ENCODE measurements at places on chromosomes 3 and 15.
A peak's percentile ranks its signal among the peaks of the same experiment; 100 is the strongest.

DNA sequence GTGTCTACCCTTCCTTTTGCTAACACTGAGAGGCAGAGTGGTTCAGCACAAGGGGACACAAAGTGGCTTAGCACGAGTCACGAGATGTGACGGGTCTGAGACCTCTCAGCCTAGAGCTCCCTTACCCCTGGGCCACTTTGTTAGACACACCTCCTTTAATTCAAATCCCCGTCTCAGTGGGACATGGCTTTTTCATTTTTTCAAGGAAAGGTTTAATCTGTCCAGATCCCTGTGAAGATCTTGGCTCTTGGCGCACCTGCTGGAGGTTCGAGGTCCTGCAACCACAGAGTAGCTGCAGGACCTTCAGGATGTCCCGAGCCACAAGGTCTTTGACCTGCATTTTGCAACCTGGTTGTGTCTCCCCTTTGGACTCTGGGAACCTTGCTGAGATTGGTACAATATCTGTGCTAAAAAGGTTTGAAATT lies 52.0 kb downstream of the LPP start:
- no peak overlapping the region for H3K4me3 ChIP-seq
- no peaks in the 10 kb centered on the region for H3K36me3 ChIP-seq
- H3K27ac ChIP-seq, result no peak overlapping the region
- peaks cover 16% of the 10 kb centered on the region for H3K4me1 ChIP-seq

- H3K4me1 ChIP-seq, result no peaks in the 10 kb centered on the region
- peak; percentile 34 for DNase-seq
- no peak overlapping the region for H3K27ac ChIP-seq
- H3K36me3 ChIP-seq, result no peaks in the 10 kb centered on the region
These were observed 197.5 kb upstream of the TSC22D2 start for GRCh38 chr3:150210461-150211110.

DNA sequence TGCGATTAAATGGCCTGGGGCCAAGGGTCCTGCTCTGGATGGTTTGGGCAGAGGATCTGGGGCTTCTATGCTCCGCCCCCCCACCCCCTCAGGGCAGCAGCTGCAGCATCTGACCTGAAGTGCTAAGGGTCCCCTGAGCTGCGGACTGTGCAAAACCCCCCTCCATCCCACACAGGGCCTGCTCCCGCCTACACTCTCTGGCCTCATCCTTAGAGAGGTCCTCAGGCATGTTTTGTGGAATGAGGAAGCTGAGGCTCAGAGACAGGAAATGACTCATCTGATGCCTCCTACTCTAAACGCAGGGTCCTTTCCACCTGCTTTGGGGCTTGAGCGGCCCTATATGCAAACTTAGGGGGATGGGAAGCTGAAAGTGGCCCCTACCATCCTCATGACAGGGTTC lies 59.5 kb upstream of the CTSH start:
- H3K27me3 ChIP-seq, result no peaks in the 10 kb centered on the region
- peaks cover 7% of the 10 kb centered on the region for H3K4me1 ChIP-seq
- no peak overlapping the region for H3K27ac ChIP-seq
- no peaks in the 10 kb centered on the region for H3K36me3 ChIP-seq
- H3K4me3 ChIP-seq, result no peak overlapping the region

- peaks cover 17% of the 10 kb centered on the region for H3K4me1 ChIP-seq
- peak overlapping the region; percentile 60 for H3K27ac ChIP-seq
- H3K4me3 ChIP-seq, result peak overlapping the region; percentile 22
- peaks cover 30% of the 10 kb centered on the region for H3K27me3 ChIP-seq
- no peaks in the 10 kb centered on the region for H3K36me3 ChIP-seq
- DNase-seq, result peak; percentile 97
These were observed 70.4 kb downstream of the KLF13 start for GRCh38 chr15:31396881-31397560.

DNA sequence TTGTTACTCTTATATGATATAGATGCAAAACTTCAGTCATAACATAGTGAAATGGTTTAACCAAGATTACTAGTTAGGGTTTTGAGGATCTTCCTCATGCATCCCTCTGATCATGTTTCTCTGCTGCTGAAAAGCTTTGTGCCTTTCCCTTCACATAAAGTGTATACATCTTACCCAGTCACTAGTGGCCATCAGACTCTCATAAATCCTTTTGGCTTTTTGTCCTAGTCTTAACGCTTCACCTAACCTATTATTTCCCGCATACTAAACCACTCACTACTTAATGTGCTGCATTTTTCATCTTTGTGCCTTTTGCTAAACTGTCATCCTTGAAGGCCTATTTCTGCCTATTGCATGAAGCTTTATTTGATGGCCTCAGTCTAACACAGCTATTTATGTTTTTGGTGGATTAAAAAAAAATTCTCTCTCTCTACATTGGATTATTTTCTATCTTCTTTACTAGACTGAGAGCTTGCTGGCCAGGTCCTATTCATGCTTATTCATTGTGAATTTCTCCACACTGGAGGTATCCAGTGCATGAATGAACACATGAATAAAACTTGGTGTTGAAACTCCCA lies 717.6 kb upstream of the GOLIM4 start:
- H3K27me3 ChIP-seq, result no peaks in the 10 kb centered on the region
- H3K4me3 ChIP-seq, result no peak overlapping the region
- H3K4me1 ChIP-seq, result peaks cover 57% of the 10 kb centered on the region
- peak overlapping the region; percentile 42 for H3K27ac ChIP-seq
- no peaks in the 10 kb centered on the region for H3K36me3 ChIP-seq

- no peaks in the 10 kb centered on the region for H3K36me3 ChIP-seq
- H3K4me3 ChIP-seq, result no peak overlapping the region
- no peaks in the 10 kb centered on the region for H3K27me3 ChIP-seq
- no peak overlapping the region for H3K27ac ChIP-seq
- no peak for DNase-seq
These were observed 268.1 kb upstream of the CRBN start for GRCh38 chr3:3447641-3448040.

- peaks cover 22% of the 10 kb centered on the region for H3K36me3 ChIP-seq
- H3K27me3 ChIP-seq, result no peaks in the 10 kb centered on the region
- peak overlapping the region; percentile 56 for H3K27ac ChIP-seq
These were observed 13.6 kb downstream of the ARF4 start for GRCh38 chr3:57583544-57583943.

- no peak overlapping the region for H3K27ac ChIP-seq
- H3K36me3 ChIP-seq, result no peaks in the 10 kb centered on the region
- no peak overlapping the region for H3K4me3 ChIP-seq
These were observed 37.5 kb upstream of the SLITRK3 start for GRCh38 chr3:165233501-165234195.

GRCh38 chr15:69013726-69014406 lies 629 bp upstream of the NOX5 start:
- H3K27me3 ChIP-seq, result no peaks in the 10 kb centered on the region
- no peak overlapping the region for H3K4me3 ChIP-seq
- H3K36me3 ChIP-seq, result no peaks in the 10 kb centered on the region
- H3K27ac ChIP-seq, result no peak overlapping the region
- DNase-seq, result no peak
- peaks cover 4% of the 10 kb centered on the region for H3K4me1 ChIP-seq

DNA sequence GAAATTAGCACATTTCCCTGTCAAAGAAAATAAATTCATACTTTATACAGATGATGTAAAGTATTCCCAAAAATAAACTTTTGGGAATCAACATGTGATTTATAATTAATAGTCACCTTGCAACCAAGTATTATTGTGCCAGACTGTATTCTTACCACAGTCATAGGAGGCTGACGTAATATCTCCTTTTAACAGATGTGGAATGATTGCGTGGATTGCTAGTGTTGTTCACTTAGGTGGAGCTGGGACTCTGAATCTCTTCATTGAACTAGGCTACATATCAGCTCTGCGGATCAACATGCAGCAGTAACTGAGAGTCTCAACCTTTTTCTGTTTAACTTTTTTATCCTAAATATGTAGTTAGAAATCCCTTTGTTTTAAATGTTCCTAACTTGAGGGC lies 37.2 kb downstream of the PXK start:
- H3K27ac ChIP-seq, result no peak overlapping the region
- no peak for DNase-seq
- H3K4me3 ChIP-seq, result no peak overlapping the region
- no peaks in the 10 kb centered on the region for H3K36me3 ChIP-seq
- H3K4me1 ChIP-seq, result peaks cover 7% of the 10 kb centered on the region

DNA sequence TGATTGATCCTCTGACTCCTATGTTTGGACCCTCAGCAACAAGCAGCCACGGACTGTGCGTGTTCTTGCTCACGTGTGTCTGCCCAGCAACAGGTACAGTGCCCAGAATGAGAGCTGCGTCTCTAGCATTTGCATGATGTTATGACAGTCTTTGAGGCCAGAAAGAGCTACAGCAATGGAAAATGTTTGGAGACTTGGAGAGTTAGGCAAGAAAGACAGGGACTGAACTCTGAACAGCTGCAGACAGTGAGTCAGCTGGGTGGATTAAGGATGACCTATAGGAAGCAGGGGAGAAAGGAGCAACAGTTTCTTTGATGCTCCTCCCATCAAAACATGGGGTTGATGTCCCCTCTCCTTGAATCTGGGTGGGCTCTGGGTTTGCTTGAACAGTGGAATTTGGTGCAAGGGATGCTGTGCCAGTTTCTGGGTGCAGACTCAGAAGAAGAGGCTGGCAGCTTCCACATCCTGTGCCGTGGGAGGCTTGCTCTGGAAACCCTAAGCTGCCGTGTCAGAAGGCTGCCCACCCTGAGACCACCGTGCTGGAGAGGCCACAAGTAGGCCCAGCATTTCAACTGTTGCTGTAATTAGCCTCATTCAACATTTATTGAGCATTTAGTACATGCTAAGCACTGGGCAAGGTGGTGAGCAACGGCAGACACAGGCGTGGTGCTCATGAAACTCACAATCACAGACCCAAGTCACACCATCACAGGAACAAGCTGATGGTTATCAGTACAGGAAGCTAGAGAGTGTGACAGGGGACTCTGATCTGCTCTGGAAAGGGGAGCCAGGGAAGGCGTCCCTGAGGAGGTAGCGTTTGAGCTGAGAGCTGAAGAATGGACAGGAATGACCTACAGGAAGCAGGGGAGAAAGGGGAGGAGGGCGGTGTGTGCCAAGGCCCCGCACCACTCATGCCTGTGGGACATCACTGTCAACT lies 21.7 kb downstream of the CCR9 start:
- no peaks in the 10 kb centered on the region for H3K36me3 ChIP-seq
- no peak for DNase-seq
- no peak overlapping the region for H3K27ac ChIP-seq
- no peaks in the 10 kb centered on the region for H3K4me1 ChIP-seq
- no peaks in the 10 kb centered on the region for H3K27me3 ChIP-seq
- no peak overlapping the region for H3K4me3 ChIP-seq

DNA sequence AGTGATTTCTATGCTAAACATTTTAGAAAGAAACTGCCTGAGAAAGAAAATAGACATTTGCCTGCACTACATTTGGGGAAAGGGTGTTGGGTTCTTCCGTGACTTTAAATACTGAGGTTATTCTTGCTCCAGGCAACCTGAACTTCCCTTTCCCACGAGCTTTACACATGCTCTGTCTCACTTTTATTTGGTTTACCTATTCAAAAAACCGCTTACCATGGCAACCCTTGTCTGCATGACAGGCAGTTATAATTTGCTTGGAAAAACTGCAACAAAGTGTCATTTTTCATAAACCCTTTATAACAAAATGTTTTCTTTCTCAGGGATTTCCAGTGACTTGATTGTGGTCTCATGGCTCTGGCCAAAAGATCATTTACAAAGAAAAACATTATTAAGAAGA lies 416.3 kb upstream of the MEIS2 start:
- H3K36me3 ChIP-seq, result no peaks in the 10 kb centered on the region
- no peak overlapping the region for H3K27ac ChIP-seq
- no peaks in the 10 kb centered on the region for H3K27me3 ChIP-seq
- no peaks in the 10 kb centered on the region for H3K4me1 ChIP-seq
- no peak for DNase-seq
